ENCODE measurements at places on chromosomes 7 and 10.

DNA sequence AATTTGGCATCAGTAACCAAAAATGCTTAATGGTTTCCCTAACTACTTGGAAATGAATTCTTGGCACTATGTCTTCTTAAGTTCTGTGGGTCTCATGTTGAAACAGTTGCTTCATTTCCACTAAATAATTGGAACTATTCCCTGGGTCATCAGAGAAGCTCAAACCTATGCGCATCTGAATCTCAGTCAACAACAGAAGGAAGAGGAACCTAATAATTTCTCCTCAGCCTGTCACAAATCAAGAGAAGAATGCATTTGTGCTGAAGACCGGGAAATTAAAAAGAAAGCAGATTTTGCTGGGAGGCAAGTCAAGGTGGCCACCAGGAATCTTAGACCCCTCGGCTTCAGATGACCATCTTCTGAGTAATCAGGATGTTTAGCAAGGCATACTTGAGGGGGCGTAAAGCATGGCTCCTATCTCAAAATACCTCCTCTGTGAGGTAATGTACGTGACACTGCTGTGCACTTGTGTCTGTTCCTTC lies 41.4 kb downstream of the TOMM7 start:
- DNase-seq: no peak

DNA sequence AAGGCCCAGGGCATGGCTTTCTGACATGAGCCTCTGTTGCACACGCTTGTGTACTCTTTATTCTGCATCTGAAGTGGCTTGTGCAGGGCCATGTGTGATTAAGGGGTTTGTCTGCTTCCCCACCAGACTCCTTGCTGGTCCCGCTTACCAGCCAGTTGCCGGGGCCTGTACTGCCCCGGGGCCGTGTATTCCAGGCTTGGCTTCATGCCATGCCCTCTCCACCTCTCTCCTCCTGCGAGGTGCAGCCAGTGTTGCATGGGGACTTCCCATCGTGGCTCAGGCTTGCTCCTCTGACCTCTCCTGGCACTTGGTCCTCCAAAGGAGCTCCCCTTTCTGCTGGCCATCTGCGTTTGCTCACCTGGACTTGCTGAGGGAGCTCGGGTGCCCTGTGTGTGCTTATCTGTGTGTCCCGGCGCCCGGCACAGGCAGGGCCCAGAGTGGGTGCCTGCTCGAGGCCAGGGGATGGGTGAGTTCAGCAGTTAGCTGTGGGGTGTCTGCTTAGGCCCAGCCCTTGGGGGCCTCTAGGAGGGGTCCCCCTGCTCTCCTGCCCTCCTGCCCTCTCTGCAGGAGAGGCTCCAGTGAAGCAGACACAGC lies 11.0 kb upstream of the C10orf143 start:
- no peak for DNase-seq

GRCh38 chr7:98613601-98614425 lies 3.3 kb upstream of the NPTX2 start:
- DNase-seq: no peak

- no peak for DNase-seq
Measured at GRCh38 chr10:110496553-110497437, 912 bp upstream of the DUSP5 start.

DNA sequence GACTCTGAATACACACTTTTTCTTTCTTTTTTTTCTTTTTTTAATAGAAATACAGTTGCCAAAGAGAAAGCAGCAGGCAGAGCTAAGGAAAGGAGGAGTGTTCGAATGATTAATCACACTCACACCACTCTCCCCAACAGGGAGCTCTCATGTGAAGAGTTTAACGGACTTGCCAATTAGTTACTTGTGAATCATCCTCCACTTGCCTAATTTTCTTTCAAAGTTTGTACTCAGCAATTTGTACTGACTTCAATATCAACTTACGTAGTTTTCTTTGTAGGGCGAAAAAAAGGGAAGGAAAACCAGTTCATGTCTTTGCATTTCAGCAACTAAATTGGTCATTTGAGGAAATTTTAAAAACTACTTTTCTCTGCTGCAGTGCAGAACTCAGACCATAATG lies 109.2 kb downstream of the PIP4K2A start:
- DNase-seq: no peak

DNA sequence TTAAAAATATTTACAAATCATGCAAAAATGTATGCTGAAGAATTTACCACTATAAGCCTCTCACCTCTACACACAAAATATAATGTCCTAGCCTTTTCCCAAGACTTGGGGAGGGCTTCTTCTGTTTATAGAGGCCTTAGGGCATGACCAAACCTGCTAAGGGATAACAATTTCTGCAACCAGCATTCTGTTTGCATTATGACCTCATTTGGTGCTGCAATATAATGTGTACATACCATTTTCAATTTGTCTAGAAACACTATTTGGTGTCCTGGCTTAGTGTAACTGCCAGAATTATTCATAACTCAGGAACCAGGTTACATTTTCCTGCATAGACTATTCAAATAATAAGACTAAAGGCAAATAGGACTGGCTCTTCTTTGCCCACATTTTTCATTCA lies 446.6 kb upstream of the SORCS1 start:
- DNase-seq: no peak

GRCh38 chr10:504121-504611 lies 185.3 kb downstream of the DIP2C start:
- DNase-seq: no peak

DNA sequence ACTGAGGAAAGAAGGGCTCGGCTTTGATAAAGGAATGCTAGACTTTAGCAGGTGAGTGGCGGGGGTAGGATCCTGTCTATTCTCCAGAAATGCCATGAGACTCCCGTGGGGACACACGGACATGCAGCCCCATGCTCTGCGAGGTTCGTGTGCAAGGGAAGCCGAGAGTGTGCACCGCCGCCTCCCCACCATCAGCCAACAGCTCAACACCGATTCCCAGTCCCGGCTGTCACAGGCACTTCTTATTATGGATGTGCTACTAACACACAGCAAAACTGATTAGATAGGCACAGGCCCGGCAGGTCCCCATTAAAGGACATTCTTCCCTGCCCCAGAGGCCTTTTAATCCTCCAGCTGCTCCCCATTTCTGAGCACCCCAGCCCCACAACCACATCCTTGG lies 154.4 kb downstream of the PRKAG2 start:
- no peak for DNase-seq

DNA sequence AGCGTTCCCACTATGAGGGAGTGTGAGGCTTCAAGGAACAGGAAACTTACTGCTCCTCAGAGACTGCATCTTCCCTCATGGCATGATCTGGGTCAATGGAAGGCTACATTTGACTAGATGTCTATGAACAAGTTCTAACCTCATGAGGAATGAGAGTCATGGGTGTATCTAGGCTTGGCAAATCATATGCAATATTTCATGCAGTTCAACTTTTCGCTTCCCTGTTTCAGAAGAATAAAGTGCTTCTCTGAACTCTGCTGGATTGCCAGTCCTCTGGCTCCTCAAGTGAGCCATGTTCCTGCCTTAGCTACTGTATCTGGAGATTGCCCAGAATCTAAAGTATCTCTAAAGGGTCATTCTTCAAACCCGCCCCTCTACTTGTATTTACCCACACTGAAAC lies 54.3 kb upstream of the SEMA3A start:
- DNase-seq: no peak

GRCh38 chr10:1050554-1050953 lies 1.6 kb upstream of the IDI1 start:
- DNase-seq: peak; percentile 40

GRCh38 chr10:78804411-78805032 lies 264.2 kb upstream of the ZMIZ1 start:
- no peak for DNase-seq

DNA sequence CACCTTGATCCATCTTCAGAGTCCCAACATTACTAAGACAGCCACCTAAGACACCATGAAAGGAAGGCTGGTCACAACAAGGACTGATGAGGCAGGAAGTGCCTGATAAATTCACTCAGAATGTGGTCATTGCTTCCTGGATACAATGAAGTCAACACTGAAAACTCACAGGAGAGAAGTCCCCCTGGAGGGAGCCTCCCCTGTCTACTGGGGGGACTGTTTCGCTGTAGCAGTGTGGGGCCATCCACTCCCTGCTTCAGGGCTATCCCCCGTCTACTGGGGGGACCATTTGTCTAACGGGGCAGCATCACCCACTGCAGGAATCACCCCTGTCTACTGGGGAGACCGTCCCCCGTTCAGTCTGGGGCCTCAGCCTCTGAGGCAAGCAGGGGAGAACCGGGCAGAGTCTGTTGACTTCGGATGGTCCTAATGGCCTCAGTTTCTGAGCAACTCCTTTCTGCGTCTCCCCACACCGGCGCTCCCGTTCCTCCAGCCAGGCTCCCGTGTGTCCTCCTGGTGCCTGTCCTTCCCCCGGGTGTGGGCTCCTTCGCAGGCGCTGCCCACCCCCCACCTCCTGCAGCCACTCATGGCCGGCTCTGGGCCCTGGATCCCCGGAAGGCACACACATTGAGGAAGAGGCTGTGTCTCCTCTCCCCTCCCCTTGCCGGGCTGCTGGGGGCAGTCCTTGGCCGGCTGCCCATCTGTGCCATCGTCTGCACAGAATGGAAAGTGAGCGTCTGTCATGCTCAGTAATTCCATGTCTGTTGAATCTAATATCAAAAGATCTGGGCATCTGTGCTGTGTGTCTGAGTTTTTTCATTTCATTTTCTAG lies 59.9 kb upstream of the DNAJB6 start:
- no peak for DNase-seq

DNA sequence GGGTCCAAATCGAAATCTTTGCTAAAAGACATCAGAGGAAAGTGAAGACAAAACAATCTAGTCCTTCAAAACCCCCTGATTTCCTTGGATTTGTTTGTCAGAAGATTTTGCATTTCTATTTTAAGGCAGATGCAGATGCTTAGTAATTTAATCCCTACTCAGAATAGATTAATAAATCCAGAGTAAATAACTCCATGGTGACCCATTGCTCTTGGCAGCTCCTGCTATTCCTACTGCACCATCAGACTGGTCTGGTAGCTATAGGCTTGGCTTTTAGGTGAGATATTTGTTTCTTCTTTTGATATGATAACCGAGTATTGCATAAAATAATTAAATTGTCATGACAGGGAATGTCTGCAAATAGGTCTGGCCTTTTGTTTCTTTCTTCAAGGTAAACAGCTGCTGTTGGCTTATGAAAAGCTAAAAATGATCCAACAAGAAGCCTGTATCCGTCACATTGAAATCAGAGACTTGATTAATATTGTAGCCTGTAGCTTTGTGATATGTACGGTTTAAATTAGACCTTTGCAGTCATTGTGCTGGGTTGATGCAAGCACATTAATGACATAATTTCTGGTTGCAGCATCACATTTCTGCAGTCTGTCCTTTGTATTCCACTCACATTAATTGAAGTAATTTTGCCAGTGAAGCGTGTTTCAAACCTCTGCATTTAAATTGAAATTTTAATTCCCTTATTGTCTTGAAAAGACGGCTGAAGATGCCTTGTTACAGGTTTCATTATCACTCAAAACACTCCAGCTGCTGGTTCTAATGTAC lies 40.7 kb downstream of the EXOC4 start:
- DNase-seq: no peak

DNA sequence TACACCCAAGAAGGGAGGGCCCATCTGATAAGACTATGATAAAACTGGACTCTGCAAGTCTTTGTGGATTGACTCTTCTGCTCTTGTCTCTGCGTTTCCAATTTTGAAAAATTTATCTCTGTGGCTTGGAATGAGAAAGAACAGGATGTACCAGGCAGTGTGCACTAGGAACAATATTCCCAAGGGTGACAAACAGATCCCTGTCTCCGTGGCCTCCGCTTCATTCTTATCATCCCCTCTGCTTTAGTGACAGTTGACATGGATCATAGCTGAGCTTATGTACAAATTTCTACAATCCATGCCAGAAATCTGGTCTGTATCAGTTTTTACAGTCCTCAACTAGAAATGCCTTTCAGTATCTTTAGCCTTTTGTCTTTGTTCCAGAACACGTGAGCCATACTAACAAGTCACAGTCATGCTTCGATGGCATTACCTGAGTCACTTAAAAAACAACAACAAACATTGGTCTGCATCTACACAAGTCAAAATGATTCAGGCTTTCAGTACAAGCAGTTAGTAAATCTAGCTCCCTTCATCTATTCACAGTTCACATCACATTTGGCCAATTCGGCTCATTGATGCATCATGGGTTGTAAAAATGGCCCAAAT lies 393.6 kb upstream of the CELF2 start:
- DNase-seq: no peak

DNA sequence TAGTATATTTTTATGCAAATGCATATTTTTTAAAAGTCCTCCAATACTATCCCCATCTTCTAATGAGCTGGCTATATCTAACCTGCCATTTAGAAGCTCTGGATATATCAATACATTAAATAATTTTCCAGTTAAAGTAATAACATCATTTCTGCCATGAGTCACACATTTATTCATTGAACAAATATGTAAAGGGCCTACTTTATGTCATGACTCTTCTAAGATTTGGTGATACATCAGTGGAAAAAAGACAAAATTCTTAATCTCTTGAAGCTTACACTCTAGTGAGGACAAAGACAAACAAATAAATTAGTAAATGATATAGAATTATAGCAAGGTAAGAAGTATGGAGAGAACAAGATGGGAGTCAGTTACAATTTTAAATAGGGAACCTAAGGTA lies 716.8 kb upstream of the LRRTM3 start:
- DNase-seq: no peak

DNA sequence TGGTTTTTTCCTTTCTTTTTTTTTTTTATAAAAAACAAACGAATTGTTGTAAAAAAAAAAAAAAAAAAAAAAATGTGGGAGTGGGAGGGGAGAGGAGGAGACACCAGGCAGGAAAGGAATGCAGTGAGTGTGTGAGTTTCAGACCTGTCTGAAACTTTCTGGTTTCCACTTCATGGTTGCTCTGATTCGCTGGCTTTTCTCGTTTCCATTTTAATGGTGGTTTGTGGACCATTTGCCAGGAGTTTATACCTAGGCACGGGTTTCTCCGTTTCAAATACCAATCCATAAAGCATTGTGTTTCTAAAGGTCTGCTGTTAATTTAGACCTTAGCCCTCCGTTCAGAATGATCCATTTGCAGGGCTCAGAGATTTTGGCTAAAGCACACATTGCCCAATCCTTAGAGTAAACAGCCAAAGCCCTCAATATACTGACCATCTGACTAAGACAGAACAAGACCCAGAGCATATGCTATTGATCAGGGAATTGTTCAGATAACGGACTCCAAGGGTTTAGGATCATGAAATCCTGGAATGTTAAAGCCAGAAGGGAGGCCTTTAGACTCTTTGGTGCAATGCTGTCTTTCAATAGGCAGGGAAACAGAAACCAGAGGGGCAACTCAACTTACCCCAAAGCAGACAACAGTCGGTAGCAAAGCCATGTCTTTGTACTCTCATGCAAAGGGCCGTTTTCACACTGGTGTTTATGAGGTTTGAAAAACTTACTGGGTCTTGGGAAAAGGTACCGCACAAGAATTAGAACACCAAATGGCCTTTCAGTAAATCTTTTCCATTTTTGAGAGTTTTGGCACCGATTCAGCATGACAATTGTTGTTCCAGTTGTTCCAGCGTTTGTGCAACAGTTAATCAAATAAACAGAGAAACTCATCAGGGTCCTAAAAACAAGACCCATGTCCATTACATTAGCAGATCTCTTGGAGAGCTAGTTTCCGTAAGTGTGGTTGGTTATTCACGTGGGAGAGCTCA lies 94.3 kb upstream of the AGBL3 start:
- no peak for DNase-seq

- peak; percentile 68 for DNase-seq
Measured at GRCh38 chr10:96719850-96720421, 378 bp downstream of the PIK3AP1 start.

GRCh38 chr7:82362129-82362706 lies 81.4 kb downstream of the CACNA2D1 start:
- no peak for DNase-seq

- DNase-seq: no peak
Measured at GRCh38 chr7:137998250-137998649, 3.6 kb downstream of the CREB3L2 start.

- DNase-seq: no peak
Measured at GRCh38 chr10:67815571-67816059, 22.4 kb downstream of the DNAJC12 start.

- no peak for DNase-seq
Measured at GRCh38 chr10:68099736-68100135, 9.6 kb upstream of the MYPN start.
